Activated T-helper 1 cell treated with anti-CD3 and anti-CD28 coated beads, Interleukin-2, amount 50 U/mL, for 16 hours (primary cell): ENCODE measurements at places on chromosomes 16 and 17.

DNA sequence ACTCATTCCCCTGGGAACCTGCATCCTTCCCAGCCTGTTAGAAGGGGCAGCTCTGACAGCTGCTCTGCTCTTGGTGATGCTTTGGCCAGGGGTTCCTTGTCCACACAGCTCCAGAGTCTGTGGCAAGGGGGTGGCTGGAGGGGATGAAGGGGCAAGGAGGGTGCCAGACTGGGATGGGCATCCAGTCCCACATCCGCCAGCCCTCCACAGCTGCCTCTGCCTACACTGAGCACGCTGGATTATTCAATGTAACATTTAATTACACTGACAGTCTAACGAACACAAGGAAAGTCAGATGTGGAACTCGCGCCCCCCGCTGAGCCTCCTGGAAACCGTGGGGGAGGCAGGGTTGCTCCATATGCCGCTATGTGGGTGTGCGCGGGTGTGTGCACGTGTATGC lies 101.1 kb downstream of the C16orf78 start:
- DNase-seq = no peak

DNA sequence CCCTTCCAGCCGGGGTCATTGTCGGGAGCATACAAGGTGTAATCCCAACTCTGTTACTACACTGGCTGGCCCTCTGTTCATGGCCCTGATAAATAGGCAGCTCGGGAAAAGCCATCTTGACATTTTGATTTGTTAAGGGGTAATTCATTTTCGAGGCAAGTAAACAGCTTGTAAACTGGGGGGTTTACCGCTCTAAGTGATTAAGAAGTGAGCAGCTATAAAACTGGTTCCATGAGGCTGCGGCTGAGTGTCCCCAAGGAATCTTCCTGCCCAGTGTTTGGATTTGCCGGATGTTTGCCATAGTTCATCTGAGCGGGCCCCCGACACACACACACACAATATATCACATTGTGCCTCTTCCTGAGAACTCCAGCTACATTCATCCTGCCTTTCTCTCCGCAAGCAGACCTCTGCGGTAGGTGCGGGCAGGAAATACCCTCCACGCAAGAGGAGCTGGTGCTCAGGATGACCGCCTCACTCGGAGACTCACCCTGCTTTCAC lies 92.2 kb downstream of the SOCS1 start:
- DNase-seq = no peak

DNA sequence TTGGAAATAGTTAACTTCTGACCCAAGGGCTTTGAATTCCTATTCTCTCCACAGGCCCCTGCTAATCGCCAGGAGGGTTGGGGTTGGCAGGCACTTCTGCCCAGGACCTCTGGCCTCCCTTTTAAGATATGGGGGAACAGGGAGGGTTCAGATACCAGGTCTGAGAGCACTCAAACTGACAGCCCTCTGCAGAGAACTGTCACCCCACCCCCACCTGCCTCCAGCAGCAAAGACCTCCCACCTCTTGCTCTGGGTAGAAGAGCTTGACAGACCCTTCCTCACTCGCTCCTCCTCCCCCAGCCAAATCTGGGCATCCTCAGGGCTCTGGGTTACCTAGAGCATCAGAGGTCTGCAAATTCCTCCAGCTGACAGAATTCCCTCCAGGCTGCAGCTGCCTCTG lies 11.6 kb downstream of the CDH3 start:
- no peak for DNase-seq

DNA sequence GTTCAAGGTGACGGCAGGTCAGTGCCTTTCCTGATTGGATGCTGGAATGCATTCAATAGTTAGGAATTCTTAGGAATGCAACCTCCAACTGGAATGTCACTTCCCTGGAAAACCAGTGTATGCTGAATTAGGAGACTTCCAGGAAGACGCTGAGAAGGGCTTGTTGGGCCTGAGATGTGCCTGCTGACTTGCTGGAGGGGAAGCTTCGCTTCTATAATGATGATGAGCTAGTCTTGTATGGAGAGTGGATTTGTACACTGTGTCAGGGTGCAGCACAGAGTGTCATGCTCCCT lies 45.6 kb downstream of the SMPD3 start:
- no peak for DNase-seq

- DNase-seq = no peak
These were observed 31.0 kb downstream of the MMP15 start for GRCh38 chr16:58056580-58056979.

DNA sequence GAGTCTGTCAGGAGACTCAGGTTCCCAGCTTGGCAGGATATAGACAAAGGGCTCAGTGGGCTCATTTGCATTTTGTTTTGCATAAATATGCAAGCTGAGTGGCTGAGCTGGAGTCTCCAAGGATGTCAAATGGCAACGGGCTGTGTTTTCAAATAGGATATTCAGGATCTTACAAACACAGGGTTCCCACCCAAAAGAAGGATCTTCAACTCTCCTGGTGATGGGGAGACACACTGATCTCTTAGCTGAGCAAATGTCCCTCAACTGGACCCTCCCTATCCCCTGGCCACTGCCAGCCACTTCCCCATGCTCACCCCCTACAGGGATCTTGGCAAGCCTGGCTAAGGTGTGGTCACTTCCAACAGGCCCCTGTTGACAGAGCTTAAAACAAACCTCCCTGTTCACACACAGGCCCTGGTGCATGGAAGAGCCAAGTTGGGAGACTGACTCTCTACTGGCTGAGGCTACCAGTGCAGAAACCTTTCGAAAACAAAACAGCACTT lies 61.6 kb downstream of the SOX9 start:
- DNase-seq = no peak

- DNase-seq = no peak
These were observed 118.5 kb upstream of the ZNF267 start for GRCh38 chr16:31754998-31755615.

DNA sequence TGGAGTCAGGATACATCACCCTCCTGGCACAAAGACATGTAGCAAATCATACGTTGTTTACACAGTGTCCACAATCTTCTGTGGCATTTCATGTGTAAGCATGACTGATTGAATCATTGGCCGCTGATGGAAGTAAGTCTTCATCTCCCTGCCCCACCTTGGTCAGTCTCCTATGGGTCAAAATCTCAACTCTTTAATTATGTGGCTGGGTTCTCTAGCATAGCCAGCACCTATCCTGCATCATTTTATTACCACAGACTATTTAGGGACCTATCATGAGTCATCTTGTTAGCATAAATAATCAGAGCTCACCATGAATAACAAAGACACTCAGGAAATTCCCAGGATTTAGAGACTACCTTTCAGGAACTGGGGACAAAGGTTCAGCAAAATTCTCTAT lies 15.9 kb downstream of the TANC2 start:
- no peak for DNase-seq

GRCh38 chr17:68457168-68457538 lies at the start of gene WIPI1:
WIPI1 (minus strand) TSS chr17:68457496; CDS start chr17:68457421, 75 bp downstream.
- DNase-seq = no peak

- DNase-seq = no peak
These were observed 6.8 kb downstream of the MAPK8IP3 start for GRCh38 chr16:1712791-1713261.

- DNase-seq = no peak
These were observed 18.0 kb upstream of the NAGS start for GRCh38 chr17:43986225-43986981.

- DNase-seq = no peak
These were observed 35.3 kb upstream of the CRHR1 start for GRCh38 chr17:45748731-45749310.

DNA sequence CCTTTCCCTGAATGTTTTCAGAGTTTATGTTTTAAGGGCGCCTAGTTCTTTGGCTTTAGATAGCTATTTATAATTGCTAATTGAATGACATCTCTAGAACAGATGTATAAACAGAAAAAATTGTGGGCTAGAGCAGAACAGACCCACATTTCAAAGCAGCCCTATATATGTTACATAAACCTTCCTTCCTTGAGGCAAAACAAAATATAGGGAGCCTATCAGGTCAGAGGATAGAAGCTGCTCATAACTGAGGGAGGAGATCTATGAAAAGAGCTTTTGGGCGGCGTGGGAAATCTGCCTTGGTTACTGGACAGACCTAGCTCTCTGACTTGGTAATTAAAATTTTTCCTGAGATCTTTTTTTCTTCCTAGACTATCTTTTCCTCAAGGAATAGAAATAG lies 68.4 kb downstream of the SPAG9 start:
- DNase-seq = no peak

DNA sequence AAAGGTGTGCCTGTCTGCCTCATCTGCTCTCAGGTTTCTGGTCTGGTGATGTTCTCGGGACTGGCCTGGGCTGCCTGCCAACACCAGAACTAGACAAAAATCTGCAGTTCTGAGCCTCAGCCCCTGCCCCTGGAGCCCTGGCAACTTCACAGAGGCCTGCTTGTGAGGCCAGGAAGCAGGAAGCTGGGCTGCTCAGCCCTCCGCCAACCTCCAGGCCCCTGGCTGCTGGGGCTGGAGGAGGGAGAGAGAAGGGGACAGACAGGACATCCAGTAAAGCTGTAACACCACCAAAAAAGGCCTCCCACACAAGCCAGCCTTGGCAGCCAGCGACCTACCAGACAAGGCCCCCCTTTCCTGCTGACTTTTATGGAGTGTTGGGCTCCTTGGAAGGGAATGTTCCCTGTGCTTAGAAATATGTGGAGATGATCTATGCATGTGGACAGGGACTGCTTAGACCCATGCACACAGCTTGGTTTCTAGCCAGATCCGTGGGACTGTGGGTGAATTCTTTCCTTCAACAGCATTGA lies 157.6 kb downstream of the XYLT1 start:
- DNase-seq = no peak

DNA sequence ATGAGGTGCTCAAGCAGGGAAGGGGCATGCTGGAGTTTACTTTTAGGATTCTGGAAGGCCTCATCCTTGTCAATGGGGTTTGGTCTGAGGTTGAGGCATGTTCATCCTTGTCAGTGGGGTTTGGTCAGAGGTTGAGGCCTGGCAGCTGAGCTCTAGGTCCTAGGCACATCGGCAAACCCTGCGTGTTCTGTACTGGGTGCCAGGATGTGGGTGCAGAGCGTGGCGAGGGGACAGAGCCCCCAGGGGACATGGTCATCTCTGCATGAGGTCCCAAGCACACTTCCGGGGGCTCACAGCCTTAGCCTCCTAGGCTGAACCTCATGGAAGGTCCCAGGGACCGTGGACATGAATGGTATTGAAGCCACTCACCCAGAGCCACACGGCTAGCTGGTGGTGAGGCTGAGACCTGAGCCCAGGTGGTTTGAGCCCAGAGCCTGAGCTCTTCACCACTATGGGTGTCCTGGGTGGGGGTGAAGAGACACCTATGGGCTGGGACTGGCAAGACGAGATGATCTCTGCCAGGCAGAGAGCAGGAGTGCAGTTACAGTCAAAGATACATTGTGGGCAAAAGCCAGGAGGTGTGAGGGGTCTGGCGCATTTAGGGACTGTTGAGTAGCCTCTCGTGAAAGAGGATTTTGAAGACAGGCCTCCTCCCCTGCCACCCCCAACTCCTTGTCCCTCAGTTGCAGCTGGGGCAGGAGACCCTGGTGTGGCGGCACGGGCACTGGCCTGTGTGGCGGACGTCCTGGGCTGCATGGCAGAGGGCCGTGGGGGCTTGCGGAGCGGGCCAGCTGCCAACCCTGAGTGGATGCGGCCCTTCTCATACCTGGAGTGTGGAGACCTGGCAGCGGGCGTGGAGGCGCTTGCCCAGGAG lies 19.3 kb downstream of the FCSK start:
- DNase-seq = no peak

- DNase-seq = no peak
These were observed 29.5 kb downstream of the METTL16 start for GRCh38 chr17:2482218-2482617.

- no peak for DNase-seq
These were observed 2.2 kb downstream of the SLC12A3 start for GRCh38 chr16:56866955-56867830.

- no peak for DNase-seq
These were observed at the start of gene ZNF750 for GRCh38 chr17:82839617-82840292. ZNF750 (minus strand) TSS chr17:82840022; CDS start chr17:82832454, 7,568 bp downstream.

- no peak for DNase-seq
These were observed 164.4 kb upstream of the XYLT1 start for GRCh38 chr16:17635183-17635582.

DNA sequence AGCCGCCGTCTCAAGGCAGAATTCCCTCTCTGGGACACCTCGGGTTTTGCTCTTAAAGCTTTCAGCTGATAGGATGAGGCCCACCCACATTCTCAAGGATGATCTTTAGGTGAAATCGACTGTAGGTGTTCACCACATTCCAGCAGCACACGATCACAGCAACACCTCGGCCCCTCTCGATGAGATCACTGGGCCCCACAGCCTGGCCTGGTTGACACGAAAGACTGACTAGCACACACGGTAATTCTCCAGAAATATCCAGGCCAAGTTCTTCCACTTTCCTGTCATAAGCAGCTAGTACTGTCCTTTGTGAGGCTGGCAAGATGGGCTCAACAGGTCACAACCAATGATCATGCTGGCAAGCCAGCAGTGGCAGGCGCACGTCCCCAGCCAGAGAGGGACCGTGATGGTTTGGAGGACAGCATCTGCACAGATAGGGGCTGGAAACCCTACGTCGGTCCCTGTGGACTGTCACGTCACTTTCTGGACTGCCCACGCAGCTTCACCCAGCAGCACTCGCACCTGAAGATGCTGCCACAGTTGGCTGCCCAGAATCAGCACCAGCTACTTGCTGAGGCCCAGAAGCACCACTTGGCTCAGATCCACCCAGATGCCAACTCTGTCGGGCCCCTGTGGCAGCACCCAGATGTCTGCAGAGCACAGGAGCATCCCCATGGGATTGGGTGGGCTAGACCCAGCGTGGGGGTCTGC lies 17.4 kb downstream of the TMC6 start:
- DNase-seq = no peak
